Fibroblast of mammary gland (primary cell): ENCODE measurements at places on chromosomes 2 and 18.

DNA sequence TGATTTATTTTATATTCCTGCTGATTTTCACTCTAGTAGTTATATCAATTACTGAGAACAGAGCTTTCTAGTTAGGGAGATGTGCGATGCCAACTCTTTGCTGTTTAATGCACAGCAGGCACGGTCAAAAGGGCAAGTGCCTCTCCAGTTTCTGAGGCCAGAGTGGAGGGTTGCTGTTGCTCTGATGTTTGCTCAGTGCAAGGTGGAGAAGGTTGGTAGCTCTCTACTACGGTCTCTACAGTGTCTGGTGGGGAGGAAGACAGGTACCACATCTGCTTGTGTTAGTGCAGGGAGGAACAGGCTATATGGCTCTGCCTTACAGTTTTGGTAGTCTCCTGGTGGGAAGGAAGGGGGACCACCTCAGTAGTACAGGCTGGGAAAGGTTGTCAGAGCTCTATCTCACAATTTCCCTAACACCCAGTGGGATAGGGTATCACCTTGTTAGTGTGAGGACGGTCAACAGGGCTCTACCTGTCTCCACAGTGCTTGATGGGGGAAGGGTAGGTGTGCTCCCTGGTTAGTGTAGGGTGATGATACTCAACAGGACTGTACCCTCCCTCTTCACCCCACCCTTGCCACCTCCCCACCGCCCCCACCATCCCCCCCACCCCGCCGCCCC is 85.9 kb downstream of the FANCL start:
- no peak for DNase-seq

DNA sequence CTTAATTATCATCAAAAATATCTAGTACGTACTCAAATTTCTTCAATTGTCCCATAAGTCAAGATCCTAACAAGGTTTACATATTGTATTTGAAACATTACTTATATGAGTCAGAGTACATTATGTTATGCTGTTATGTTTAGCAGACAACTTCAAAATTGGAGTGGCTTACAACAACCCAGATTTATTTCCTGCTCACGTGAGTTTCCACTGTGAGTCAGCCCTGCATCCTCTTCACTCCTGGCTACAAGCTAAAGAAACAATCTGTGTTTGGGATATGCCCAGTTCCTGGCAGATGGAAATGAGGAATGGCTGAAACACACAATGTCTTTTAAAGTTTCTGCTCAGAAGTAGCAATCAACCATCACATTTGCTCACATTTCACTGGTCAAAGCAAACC is 31.5 kb upstream of the TANC1 start:
- DNase-seq, result peak; percentile 96

DNA sequence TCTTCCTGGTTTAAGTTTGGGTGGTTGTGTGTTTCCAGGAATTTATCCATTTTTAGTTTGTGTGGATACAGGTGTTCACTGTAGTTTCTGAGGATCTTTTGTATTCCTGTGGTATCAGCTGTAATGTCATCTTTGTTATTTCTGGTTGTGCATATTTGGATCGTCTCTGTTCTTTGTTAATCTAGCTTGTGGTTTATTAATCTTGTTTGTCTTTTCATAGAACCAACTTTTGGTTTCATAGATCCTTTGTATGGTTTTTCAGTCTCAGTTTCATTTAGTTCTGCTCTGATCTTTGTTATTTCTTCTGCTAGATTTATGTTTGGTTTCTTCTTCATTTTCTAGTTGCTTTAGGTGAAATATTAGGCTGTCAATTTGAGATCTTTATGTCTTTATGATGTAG is 202.4 kb upstream of the ZSWIM2 start:
- DNase-seq, result no peak

DNA sequence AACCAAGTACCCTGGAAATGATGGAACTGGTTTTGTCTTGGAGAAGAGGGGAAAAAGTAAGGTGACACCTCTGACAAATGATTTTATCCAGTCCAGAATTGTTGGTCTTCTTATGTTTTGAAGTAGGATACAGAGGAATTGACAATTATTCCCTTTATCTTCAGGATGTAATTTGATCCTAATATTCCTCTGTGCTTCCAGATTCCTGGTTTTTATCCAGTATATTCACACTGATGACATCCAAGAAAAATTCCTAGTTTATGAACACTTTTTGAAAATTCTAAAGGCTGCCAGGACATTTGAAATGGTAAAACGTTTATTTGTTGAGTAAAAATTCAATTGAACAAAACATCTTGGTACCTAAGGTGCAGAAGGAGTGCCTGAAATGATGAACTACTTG is 22.2 kb upstream of the ETAA1 start:
- no peak for DNase-seq

DNA sequence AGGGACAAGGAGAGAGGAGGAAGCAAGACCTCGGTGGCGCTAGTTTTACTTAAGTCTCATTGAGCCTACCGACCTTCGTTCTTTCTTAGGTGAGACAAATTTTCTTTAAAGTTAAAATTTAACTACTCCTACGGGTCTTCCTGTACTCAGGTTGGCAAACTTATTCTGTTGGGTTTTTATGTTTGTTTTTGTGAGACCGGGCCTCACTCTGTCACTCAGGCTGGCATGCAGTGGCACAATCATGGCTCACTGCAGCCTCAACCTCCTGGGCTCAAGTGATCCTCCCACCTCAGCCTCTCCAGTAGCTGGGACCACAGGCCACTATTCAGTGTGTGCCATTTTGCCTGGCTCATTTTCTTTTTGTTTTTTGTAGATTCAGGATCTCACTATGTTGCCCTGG is 189.0 kb downstream of the TNS1 start:
- DNase-seq, result no peak

DNA sequence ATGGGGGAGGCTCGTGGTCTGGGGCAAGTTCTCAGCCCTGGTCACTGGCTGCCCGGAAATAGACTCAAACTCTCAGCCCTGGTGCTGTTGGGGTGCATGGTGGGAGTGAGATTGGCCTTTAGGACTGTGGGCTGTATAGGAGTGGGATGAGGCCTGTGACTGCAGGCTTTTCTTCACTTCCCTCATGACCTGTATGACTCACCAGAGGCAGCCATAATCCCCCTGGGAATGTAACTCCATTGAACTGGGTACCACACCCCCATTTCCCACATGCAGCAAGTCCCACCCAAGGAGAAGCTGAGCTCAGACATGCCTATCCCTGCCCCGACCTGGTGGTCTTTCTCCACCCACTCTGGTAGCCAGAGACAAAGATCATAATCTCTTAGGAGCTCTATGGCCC is 177.7 kb upstream of the OSR1 start:
- peak; percentile 64 for DNase-seq
